ENCODE measurements at places on chromosomes 3 and 15. TPM values are rescaled to one million over a fixed set of nuclear protein-coding genes. Genes with fewer than 3 reads are reported as not detected.

IFRD2 gene
- total RNA-seq = 191 TPM

B3GALNT1 gene
- 1.8 TPM for total RNA-seq

KCNMB2 gene
- total RNA-seq = not detected

FBXL2 gene
- total RNA-seq = not detected

RGMA gene
- 0.20 TPM for total RNA-seq

MAGEL2 gene
- not detected for total RNA-seq

ZPLD1 gene
- total RNA-seq = not detected

MYO5C gene
- 0.33 TPM for total RNA-seq

NUP210 gene
- total RNA-seq = 146 TPM

TEX55 gene
- not detected for total RNA-seq

STAB1 gene
- 7.6 TPM for total RNA-seq

KIF15 gene
- 23.6 TPM for total RNA-seq

RFTN1 gene
- 126 TPM for total RNA-seq

CHDH gene
- 0.42 TPM for total RNA-seq

PRSS50 gene
- total RNA-seq = not detected

HRH1 gene
- 0.42 TPM for total RNA-seq

ZBTB47 gene
- total RNA-seq = 0.48 TPM

PLSCR2 gene
- not detected for total RNA-seq

KLHL40 gene
- not detected for total RNA-seq

All from CD8-positive, alpha-beta memory T cell (primary cell).